PC-3 (cell line): ENCODE measurements at places on chromosomes 3 and 15. TPM values are rescaled to one million over a fixed set of nuclear protein-coding genes. Genes with fewer than 3 reads are reported as not detected.

Gene DGKG
- total RNA-seq, result 2.5 and 2.7 TPM in 2 replicates

Gene CCNB2
- total RNA-seq, result 54.3 and 61.7 TPM in 2 replicates

Gene GABRR3
- not detected in 2 replicates for total RNA-seq

Gene GRIP2
- 0.29 and 0.36 TPM in 2 replicates for total RNA-seq

Gene GRAMD2A
- 0.07 TPM in 1 of 2 replicates, not detected in the other for total RNA-seq

Gene TOMM70
- total RNA-seq, result 85.3 and 91.7 TPM in 2 replicates

Gene DISP2
- 0.87 and 2.7 TPM in 2 replicates for total RNA-seq

Gene NR1I2
- total RNA-seq, result 0.04 TPM in 1 of 2 replicates, not detected in the other

Gene DHX30
- total RNA-seq, result 152 and 153 TPM in 2 replicates

Gene CACNA2D3
- total RNA-seq, result not detected in 2 replicates
